ENCODE measurements at places on chromosomes 6 and 20.

DNA sequence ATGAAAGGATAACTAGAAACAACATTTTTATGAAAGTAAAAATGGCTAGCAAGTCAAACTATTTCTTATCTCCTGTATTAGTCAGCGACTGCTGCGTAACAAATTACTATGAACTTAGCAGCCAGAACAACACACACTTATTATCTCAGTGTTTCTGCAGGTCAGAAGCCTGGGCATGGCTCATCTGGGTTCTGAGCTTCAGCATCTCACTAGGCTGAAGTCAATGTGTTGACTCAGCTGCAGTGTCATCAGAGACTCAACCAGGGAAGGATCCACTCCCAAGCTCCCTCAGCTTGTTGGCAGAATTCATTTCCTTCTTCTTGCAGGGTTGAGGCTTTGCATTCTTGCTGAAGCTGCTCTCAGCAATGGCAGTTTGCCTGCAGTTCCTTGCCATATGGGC is 33.2 kb upstream of the IGF2R start:
- no peak for DNase-seq

- no peak for DNase-seq
Observed at GRCh38 chr6:123022975-123023374, 26.9 kb downstream of the CLVS2 start.

GRCh38 chr6:159390381-159390780 is 221.2 kb downstream of the FNDC1 start:
- DNase-seq = no peak

- no peak for DNase-seq
Observed at GRCh38 chr6:109874621-109875020, 103.5 kb upstream of the GPR6 start.

DNA sequence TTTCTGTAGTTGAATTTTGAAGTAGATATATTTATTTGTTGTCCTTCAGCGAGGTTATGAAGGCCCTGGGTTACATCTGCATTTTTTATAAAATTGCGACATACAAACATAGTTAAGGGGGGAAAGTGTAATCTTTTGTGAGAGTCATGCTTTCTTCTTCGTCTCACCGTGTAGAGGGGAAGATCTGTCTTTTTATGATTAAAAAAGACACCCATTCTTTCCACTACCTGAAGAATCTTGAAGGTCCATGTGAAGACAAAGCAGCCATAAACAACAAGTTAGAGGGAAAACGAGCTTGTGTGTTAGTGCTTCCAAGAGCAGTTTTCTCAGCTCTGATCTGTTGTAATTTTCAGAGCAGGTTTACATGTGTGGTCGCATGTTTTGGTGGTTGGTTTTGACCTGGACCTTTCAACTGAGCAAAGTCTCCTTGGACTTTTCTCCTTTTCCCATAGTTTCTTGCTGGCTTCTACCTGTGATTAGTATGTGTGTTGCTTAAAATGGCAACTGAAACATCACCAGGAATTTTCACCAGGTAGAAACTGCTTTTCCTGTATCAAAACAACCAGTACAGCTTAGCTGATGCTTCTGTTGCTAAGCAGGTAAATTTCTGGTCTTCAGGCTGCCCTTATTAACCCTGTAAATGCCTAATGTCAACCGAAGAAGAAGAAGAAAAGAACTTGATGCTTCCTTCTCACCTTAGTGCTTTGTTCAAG is 37.3 kb downstream of the RREB1 start:
- no peak for DNase-seq

DNA sequence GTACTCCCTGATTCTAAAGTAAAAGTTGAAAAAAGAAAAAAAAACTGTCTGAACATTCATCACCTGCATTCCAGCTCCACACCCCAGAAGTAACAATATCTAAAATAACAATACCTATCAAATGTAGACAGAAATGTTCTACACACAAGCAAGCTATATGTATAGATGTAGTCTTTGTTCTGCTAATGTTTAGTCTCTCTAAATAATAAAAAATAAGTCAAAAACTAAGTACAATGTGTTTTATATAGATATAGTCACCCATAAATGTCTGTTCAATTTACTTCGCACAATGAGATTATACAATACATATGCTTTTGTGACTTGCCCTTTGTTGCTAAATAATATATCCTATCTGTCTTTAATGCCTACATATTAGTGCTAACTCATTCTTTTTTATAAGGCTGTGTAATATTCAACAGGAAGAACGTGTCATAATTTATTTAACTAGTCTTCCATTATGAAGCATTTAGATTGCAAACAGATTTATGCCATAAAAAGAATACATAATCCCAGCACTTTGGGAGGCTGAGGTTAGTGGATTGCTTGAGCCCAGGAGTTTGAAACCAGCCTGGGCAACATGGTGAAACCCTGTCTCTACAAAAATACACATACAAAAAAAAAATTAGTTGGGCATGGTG is 216.2 kb upstream of the ZNF217 start:
- no peak for DNase-seq

DNA sequence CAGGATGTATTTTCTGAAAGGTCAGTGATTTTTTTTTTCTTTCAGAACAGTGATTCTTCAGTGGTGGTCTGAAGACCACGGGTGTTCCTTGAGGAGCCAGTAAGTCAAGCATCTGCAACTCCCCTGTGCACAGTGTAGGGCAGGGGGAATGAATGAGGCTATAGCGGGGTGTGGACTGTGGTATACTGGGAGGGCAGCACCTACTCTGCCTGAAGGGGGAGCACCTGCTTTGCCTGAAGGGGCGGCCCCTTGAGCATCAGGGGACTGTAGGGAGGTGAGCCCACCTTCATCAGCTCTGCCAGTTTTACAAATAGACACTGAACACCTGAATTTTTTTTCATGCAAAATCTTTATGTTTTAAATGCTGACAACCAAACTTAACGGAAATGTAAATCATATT is 77.5 kb upstream of the RIPOR2 start:
- DNase-seq = no peak

Measured in urinary bladder (tissue), 4 donors.